ENCODE measurements at places on chromosomes 6 and 20.

GRCh38 chr6:140572129-140572528 lies 1197.7 kb upstream of the CITED2 start:
- no peak for DNase-seq

- no peak for DNase-seq
Observed at GRCh38 chr20:8375898-8376297, 243.8 kb downstream of the PLCB1 start.

DNA sequence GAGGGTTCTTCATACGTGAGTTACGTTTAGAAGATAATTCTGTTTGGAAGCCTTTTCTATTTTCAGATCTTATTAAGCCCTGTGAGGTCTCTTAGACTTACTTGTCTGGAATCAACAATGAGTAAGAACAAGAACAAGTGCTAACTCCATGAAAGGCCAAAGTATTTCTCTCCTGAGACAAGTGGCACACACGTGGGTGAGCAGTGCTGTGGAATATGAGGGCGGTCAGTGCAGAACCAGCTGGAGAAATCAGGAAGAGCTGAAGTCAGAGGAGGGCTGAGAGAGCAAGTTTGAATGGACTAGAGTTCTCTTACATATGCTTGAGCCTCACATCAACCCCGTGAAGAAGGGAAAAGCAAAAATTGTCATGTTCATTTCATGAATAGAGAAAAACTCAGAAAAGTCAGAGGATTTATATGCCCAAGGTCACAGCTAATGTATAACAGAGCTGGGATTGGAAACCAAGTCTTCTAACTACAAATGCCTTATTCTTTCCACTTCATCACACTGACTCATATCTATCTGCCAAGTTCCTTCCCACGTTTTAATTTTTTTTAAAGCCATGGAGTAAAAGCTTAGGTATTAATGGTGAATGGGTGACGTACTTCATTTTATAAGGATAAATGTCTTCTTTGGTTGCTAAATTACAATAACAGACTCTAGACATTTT lies 201.3 kb upstream of the DTNBP1 start:
- DNase-seq = no peak

- DNase-seq = no peak
Observed at GRCh38 chr6:150876598-150876997, 11.1 kb downstream of the MTHFD1L start.

- DNase-seq = no peak
Observed at GRCh38 chr6:17519120-17519519, 81.0 kb upstream of the FAM8A1 start.

GRCh38 chr6:113161018-113161315 lies 696.2 kb upstream of the MARCKS start:
- no peak for DNase-seq

- DNase-seq = no peak
Observed at GRCh38 chr6:132456700-132457143, 55.4 kb upstream of the MOXD1 start.

DNA sequence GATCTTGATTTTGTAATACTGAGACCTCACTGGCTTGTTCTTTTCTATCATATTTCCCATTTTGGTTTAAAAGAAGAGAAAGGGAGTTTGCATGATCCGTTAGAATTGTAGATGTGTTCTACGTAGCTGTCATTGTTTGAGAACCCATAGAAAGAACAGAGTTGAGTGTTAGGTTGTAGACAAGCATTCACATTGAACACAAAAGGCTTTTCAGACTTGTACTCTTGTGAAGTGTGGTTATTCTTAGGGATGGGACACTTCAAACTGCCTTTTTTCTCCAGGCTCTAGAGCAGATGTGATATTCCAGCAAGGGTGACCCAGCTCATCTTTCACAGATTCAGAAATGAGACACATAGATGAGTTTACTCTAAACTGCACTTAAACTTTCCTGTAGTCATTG lies 19.9 kb downstream of the FOXO3 start:
- DNase-seq = no peak

DNA sequence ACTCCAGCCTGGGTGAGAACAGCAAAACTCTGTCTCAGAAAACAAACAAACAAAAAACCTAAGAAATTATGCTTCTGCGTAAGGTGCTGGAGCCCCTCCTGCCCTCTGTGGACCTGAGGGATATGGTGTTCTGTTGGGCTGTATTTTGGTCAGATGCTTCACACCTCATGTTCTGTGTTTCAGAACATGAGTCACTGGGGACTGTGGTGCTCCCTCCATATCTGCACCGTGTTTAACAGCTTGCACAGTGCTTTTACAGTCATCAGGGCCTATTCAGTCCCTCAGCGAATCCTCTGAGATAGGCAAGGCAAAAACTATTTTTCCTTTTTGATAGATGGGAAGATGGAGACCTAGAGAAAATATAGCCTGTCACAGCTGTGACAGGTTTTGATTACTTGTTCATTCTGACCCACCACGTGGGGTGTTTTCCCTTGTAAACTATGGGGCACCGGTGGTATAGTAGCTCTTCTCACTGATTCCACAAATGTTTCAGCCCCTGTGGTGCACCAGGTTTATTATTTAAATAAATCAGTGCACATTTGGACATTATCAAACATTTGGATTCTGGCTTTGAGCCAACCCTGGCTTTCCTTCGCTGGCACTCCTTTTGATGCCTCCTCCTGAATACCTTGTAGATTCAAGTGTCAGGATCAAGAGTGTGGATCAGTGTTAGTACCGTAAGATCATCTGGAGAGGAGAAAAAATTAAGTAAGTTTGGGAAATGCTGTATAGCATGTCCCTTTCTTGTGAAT lies 9.6 kb downstream of the TTPAL start:
- DNase-seq = no peak

DNA sequence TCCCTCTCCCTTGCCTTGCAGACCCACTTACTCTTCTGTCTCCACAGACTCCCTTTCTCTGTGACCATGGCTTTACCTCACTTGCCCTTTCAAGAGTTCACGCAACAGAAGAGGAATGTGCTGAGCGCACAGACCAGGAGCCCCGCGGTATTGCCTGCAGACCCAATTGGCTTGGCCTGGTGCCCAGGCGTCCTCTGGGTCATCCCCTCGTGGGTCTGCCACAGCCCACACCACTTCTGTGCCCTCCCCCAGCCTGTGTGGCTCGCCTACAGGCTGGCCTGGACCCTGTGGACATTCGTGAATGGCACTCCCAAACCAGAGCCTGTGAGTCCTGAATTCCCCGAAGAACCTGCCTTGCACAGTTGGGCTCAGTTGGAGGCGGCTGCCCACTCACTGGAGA lies 15.3 kb upstream of the NINL start:
- no peak for DNase-seq

DNA sequence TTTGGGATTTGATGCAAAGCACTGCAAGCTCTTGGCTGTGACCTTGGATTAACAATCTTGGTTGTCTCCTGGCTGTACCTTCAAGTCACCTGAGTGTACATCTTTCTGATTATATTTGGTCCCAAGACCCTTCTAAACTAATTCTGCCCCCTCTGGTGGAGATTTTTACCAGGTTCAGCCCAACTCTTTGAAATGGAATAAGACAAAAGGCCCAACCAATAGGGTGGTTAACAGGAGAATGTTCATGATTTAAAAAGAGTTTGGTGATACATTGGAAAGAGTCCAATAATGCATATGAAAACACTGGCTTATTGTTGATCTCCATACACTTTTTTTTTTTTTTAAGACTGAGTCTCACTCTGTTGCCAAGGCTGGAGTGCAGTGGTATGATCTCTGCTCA lies 77.5 kb upstream of the CD83 start:
- DNase-seq = no peak

GRCh38 chr20:41483553-41483930 lies 116.9 kb upstream of the EMILIN3 start:
- DNase-seq = no peak

DNA sequence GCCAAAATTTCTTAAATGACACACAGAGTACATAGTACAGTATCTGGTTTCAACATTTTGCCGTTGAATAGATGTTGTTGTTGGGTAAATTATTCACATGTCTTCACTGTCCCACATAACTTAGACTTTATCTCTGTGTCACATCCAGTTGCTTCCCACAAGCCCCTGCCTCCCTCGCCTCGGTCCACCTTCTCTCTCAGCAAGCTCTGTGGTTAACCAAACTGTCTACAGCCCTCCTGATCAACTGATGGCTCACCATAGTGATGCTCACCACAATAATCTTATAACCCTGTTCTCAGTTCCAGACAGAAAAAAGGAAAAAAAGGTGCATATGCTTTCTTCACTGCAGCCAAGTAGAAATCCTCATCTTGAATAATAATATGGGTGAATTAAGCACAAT lies 23.0 kb downstream of the IL17F start:
- DNase-seq = no peak

DNA sequence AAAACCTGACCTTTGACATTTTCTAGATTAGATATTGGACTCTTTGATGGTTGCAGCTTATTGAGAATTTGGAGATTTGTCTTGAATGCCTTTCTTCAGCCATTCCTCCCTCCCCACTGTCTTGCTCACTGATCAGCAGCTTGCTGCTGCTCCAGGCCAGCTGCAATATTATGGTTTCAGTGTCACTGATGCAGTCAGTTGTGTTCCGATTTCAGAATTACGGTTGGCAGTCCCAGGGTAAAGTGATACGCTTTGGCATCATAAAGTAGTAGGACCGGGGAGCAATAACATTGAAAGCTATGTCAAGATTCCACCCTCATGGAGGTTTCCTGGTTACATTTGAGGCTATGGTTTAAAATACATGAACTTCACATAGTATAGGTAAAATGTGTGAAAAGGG lies 152.6 kb downstream of the BCKDHB start:
- DNase-seq = no peak

DNA sequence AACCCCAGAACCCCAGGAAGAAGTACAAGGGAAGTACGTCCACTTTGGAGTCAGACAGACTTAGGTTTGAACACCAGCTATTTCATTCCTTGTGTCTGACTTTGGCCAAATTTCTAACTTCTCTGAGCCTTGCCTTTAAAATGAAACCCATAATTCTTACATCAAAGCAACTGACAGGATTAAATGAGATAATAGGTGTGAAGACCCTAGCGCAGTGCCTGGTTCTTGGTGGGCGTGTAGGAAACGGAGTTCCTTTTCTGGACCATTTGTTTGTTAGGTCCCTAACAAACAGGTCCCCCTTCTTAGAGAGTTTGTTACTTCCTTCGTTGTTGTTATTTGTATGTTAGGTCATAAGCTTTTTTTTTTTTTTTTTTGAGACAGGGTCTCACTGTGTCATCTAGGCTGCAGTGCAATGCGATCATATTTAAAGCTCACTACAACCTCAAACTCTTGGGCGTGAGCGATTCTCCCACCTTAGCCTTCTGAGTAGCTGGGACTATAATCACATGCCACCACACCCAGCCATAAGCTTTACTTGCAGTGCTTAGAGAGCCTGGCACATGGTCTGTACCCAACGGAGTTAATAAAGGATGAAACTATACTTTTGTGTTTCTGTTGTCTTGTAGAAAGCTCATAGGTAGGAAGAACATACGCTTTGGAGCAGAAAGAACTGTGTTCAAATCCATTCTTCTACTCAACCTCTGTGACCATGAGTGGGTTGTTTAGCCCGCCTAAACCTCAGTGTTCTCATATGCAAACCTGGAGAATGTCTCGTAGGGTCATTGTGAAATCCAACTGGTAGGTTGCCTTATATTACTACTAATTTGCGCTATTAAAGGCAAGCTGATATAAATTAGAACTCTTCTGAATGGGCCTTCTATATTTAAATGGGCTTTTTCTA lies 21.8 kb upstream of the MROH8 start:
- DNase-seq = no peak

DNA sequence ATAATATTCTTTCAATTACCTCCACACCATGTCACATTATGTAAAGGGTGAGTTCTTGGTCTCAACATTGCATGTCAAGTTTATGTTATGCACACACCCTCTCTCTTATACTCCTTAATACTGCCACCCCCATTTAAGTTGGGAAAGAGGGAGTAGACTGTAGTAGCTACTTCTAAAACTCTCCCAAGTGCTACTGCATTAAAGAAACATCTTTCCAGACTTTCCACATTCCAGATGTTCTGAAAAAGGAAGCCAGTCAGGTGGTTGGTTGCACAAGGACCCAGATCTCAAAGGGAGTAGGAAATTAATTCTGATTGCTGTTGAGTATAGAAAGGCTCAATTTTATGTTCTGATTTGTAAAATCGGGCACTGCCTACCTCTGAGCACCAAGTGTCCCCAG lies 419.5 kb downstream of the CD83 start:
- DNase-seq = no peak
